ENCODE measurements at places on chromosomes 4 and X.
A peak's percentile ranks its signal among the peaks of the same experiment; 100 is the strongest.

DNA sequence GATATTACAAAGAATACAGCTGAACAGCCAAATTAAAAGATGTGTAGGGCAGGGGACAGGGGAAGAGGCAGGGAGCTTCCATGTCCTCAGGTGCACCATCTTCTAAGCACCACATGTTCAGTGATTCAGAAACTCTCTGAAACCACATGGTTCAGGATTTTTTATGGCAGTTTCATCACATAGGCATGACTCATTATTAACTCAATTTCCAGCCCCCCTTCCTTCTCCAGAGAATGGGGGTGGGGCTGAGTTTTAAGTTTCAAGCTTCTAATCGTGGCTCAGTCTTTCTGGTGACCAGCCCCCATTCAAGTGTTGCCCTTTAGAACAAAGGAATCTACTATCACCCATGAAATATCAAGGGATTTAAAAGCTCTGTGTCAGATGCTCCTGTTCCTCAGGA, 317.8 kb upstream of the GALNT7 start:
- DNase-seq: peak; percentile 65

GRCh38 chr4:127881563-127881864, 821 bp downstream of the PLK4 start:
- DNase-seq: no peak

DNA sequence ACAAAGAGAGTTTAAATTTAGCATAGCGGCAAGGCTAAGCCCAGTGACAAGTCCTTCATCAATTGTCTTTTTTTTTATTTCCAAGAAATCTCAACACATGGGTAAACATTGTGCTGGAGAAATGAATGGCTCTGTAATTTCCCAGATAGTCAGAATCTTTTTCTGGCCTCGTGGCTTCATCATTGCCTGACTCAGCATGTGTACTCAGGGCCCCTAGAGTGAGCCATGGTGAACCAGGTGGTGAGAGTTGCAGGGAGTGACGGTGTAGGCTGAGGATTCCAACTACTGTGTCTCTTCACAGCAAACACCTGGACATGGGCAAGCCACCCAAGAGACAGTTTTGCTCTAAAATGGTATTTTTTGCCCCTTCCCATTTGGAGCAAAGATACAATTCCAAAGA, 43.1 kb upstream of the UCP1 start:
- peak; percentile 46 for DNase-seq

- no peak for DNase-seq
These were observed 295.3 kb upstream of the CTSO start for GRCh38 chr4:156248917-156249316.

DNA sequence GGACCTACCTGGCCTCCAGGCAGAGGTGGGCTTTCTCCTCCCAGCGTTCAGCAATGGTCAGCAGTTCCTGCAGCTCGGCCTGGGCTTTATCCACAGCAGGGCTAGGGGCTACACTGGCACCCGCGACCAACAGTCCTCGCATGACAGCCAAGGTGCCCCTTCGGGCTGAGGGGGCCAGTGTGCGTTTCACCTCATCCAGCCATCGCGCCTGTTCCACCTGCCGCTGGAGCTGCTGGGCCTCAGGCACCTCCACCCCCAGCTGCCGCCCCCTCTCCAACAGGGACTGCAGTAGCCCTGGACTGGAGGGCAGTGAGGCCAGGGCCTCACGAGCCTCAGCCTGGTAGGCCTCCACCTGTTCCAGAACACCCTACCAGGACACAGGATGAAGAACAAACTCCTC, 28.3 kb downstream of the KDM5C start:
- no peak for DNase-seq

DNA sequence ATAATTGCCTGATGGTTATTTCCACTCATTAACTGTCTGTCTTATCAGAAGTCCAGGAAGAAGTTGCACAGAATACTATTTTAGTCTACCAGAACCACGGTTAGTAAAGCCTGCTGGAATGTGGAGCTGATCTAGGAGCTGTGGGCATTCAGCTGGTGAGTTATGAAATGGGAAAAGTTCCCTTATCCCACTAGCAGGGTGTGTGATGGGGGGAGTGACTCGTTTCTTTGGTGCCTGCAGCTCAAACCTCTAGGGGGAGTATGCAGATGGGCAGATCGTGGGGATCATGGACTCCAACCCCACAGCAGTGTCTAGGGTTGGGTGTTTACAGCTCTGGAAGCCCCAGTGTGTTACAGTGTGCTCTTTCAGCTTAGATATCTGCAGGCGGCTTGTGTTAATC, 305.7 kb upstream of the BOD1L1 start:
- no peak for DNase-seq

DNA sequence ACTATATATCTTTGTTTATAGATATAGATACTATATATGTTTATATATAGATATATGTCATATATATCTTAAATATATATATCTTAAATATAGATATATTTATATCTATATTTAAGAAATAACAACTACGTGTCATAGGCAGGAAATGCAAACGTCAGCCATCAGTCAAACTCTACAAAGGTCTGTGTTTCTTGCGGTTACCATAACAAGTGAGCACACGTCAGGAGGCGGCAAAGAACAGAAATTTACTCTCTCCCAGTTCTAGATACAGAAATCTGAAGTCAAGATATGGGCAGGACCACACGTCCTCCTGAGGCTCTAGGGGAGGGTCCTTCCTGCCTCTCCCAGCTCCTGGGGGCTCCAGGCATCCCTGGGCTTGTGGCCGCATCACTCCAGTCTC, 6.5 kb downstream of the PLCXD1 start:
- no peak for DNase-seq

- DNase-seq: no peak
These were observed 34.8 kb downstream of the CCDC149 start for GRCh38 chr4:24877868-24878635.

DNA sequence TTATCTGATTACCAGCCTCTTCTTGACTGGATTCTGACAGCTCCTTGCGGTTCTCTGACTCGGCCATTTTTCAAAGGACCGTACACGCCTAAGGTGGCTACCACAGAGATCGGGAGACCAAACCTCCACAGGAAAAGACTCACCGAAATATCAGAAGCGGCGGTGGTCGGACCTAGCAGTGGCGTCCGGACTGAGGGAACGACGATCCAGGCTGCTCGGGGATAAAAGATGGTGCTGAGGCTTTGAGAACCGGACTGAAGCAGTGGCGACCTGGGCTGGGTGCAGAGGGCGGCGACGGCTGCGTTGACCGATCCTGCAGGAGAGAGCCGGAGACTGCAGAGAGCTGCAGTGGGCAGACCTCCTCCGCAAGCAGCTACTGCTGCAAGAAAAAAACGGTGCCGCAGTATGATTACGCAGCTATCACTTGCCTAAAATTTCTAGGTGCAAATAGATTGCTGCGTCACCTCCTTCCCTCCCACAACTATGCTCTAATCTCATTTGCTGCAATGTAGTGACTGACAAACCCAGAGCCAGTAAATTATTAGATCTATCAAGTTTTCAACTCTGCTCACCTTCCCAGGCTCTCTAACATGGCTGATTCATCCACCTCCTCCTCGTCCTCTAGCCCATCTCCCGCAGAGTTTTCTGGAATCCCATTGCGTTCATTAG, at the start of gene NAP1L2:
Gene NAP1L2 (minus strand): TSS at position 426 of the 669 bp plus-strand sequence. CDS start 359 bp downstream, at position 67.
- DNase-seq: no peak

- no peak for DNase-seq
These were observed 209.9 kb downstream of the PARM1 start for GRCh38 chr4:75142850-75143249.

GRCh38 chrX:153779891-153780677, 757 bp upstream of the SRPK3 start:
- DNase-seq: no peak

DNA sequence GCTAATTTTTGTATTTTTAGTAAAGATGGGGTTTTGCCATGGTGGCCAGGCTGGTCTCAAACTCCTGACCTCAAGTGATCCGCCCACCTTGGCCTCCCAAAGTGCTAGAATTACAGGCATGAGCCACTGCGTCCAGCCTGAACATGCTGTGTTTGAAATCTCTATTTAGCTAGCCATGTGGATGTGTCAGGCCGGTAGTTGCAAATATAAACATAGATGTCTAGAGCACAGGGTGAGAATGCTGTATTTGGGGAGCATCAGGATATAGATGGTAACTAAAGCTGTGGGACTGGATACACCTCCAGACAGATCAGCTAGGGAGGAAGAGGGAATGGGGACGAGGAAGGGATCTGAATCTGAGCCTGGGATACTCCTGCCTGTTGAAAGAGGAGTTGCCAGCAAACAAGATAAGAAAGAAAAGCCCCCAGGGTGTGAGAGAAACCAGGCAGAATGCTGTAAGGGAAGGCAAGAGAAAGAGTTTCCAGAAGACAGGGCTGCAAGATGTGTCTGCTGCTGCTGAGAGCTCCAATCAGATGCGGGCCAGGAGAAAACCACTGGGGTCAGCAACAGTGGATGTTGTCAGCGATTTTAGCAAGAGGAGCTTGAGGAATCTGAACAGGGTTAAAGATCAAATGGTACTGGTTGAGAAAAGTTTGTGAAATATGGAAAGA, 177.4 kb downstream of the PALLD start:
- DNase-seq: no peak

GRCh38 chr4:17280261-17281018, 231.4 kb downstream of the QDPR start:
- DNase-seq: no peak

DNA sequence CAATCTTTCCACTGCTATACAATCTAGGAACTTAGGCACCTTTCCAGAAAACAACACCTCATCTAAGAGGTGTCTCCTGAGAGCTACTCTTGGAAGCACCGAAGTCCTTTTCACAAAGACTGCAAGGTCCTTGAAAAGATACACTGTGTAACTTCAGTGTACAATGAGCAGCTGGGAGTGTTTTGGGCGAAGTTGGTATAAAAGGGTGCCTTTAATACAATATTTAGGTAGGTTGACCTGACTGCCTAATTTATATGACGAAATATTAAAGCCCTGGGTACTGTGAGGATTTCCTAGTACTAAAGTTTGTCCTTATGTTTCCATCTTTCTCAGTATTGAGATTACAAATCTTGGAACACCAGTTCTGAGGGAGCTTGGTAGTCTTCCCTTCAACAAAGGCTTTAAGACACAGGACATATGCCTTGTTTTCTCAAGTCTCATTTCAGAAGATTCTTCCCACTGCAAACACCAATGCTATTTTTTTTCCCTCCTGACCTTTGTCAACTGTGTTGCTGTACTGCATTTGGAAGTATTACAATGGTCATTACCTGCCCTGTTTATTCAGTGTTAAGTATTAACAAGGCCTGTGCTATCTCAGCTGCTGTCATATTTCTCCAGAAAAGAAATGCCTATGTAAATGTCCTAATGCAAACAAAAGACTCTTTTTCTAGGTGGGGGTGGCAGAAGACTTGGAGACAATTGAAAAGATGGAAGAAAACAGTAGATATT, 134.2 kb downstream of the MAML3 start:
- DNase-seq: no peak

- DNase-seq: no peak
These were observed 91.4 kb upstream of the TTC29 start for GRCh38 chr4:147037069-147037468.

- no peak for DNase-seq
These were observed 313.9 kb downstream of the MID1IP1 start for GRCh38 chrX:39115166-39115565.

GRCh38 chrX:142680038-142680437, 345.7 kb upstream of the SPANXN4 start:
- no peak for DNase-seq

DNA sequence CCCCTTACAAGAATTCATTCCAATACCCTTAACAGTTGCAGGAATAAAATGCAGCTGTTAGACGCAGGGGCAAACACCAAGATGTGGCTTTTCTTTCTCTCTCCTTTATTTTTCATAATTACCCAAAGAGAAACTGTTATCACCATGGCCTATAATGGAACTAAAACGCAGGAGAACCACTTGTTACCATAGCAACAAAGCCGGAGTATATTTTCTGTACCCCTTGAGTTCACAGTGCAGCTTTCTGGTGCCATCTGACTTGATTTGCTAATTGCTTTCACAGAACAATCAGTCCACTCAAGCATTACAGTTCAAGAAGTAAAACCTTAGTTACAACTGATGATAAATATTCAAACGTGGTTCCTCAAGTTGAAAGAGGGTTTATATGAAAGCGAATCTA, 157.9 kb downstream of the AMELX start:
- DNase-seq: no peak

- no peak for DNase-seq
These were observed 130.3 kb downstream of the GUCY2F start for GRCh38 chrX:109351557-109351956.

- DNase-seq: no peak
These were observed 61.2 kb downstream of the TSC22D3 start for GRCh38 chrX:107714206-107714891.

DNA sequence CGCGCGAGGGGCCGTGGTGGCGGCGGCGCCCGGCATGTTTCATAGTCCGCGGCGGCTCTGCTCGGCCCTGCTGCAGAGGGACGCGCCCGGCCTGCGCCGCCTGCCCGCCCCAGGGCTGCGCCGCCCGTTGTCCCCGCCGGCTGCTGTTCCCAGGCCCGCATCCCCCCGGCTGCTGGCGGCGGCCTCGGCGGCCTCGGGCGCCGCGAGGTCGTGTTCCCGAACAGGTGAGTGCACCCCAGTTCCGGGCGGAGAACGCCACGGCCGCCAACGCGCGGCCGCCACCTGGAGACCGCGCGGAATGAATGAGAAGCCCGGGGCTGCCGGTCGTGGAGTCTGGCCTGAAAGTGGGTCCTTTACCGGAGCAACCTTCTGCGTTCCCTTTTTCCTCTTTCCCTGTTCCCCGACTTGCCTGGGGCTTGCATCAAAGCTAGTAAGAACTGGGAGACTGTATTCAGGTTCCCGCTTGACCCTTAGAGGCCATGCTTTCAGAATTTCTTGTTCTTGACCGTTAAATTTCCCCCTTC, 429 bp downstream of the NOCT start:
- DNase-seq: peak; percentile 35

DNA sequence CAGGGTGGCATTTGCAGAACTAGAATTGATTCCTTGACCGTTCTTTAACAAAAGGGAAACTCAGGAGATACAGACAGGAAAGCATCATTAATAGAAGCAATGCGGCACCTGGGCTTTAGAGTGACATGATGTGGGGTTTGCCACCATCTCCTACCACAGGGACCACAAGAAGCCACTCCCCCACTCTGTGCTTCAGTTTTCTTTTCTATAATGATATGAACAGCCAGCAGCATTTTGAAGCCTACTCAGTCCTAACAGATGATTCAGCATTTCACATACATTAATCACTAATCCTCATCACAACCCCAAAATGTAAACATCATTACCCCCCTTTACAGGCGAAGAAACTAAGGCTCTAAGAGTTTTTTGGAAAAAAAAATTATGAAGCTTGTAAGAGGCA, 22.9 kb downstream of the CCDC149 start:
- no peak for DNase-seq
